BE2C (cell line): ENCODE measurements at places on chromosomes 5 and 9.

DNA sequence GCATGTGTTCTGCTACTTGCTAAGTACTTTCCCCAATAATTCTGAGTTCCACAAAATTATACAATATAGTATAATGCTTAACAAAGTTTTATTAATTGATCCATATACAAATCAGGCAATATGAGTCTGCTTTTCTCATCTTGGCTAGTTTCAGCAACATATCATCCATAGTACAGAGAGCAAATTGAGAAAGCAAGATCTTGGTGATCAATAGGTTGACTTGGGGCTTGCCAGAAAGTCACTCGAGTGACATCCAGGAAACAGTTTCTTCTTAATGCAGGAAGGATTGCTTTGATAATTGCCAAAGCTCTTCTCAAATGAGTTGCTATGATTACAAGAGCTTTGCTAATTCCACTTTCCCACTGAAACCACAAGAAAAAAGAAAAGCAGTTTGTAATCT is 533.6 kb upstream of the NMUR2 start:
- DNase-seq: no peak

- no peak for DNase-seq
Observed at GRCh38 chr5:151520294-151520693, 70.8 kb downstream of the FAT2 start.

DNA sequence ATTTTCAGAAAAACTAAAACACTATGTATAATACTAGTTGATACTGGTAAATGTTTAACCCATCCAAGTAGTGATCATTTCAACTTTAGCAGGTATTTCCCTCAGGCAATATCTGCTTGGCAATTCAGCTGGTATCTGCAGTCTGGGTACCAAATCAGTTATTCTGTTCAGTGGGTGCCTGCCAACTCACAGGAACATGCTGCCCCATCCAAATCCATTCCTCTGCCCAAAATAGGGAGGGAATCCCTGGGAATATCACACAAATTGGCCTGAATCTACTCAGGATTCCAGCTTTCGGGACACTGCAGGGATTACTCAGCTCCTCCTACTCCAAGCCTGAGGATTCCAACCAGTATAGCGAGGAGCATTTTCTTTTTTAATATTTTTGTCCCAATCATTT is 61.7 kb upstream of the PDE4D start:
- DNase-seq: no peak

DNA sequence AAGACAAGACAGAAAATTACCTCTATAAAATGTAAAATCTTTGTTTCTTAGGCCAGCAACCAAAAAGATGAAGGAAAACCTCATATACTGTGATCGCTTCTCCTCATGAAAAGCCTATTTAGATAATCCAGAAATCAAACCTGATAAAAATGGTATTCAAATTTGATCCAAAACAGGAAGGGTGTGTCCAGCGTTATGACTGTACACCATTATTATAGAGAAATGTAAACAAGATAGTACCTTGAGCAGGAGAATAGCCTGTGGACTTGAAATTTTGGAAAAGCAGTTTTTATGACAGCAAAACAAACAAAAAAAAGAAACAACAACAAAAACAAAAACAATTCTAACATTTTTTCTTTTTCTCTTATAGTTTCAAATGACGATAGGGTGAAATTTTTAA is 1382.8 kb upstream of the CDH9 start:
- no peak for DNase-seq

DNA sequence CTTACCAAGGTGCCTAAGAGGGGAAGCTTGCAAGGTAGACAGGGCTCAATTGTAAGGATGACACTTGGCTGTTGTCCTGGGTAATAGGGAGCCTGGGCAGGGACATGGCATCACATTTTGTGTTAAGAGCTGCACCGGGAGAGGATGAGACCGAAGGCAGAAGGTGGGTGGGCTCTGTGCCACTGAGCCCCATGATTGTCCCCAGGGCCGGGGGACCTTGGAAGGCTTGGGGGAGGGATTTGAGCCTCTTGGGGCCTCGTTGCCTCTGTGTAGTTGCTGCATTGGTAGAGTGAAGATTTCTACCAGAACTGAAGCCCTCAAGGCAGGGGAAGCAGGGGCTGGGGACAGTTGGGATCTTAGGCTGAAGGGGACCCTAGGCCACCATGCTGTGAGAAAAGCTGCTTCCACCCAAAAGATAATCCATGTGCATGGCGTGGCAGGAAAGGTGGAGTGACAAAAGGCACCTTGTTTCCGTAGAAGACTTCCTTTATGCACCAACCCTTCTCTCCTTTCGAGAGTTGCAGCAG is 11.9 kb downstream of the FGF18 start:
- DNase-seq: no peak

DNA sequence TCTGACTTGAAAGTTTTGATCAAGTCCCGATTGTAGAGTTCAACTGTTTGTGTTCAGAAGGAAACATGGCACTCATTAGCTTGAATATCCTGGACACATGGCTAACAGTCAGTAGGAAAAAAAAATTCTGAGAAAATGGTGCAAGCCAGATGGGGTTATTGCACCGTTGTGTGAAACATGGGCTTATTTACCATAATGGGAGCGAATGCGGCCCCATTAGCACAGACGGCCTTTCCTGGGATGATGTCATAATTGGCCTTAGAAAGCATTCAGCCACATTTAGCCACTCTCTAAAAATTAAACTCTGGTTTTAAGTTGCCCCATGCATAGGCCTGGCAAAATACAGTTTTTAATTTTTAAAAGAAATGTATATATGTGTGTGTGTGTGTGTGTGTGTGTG is 112.1 kb downstream of the IRX2 start:
- no peak for DNase-seq

GRCh38 chr9:78575081-78575480 is 278.2 kb downstream of the PSAT1 start:
- no peak for DNase-seq

- DNase-seq: no peak
Observed at GRCh38 chr9:38361473-38361850, 31.0 kb upstream of the ALDH1B1 start.

DNA sequence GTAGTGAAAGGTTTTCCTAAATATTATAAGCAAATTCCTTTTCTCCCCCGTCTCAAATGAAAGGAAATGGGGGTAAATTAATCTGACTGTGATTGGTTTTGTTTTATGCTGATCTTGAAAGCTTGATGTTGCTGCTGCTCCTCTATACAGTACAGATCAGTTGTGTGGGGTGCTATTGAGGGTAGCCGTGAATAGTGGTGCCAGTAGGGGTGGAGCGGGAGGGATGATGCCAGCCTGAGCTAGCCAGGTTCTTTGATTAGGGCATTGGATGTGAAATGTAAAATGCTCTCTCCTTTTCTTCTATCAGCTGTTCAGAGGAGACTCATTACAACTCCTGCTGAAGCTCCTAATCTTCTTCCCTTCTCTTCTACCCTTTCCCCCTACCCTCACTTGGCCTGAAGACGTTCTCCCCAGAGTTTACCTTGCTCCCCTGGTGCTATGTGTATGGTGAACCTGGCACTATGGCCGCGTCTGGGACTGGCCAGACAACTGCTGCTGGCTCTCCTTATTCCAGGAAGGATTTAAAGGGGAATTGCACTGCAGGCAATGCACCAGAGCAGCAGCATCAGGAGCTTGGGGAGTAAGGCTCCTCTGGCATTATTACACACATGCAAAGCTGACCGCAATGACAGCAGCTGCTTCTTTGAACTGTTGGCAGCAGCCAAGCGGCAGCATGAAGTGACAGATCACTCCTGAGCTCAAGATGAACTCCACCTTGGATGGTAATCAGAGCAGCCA is 566 bp downstream of the GPR21 start:
- no peak for DNase-seq

DNA sequence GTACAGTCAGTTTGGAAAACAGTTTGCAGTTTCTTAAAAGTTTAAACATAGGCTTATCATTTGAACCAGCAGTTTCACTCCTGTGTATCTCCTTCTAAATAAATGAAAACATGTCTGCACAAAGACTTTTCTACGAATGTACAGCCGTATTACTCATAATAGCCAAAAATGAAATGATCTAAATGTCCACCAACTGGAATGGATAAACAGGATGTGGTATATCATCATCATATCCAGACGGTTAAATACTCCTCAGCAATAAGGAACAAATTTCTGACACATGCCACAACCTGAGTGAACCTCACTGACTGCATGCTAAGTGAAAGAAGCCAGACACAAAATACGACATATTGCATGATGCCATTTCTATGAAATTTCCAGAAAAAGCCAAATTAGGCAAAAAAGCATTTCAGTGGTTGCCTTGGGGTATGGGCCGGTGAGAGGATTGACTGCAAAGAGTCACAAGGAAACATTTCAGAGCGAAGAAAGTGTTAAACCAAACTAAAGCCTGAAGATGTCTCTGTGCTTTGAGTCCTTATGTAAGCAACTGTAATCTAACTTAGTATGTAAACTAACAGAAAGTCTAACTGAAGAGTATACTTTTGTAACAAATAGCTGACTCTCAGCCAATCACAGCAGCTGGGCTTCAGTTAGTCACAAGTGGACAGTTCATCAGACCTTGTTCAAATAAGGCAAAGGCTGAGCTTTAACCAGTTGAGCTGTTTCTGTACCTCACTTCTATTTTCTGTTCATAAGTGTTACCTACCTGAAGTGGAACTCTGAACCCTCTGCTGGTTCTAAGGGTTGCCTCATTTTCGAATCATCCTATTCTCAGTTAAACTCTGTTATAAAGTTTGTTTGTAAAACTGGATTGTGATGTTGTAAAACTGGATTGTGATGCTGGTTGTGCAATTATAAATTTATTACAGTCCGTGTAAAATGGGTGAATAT is 65.2 kb downstream of the TRIO start:
- DNase-seq: no peak

DNA sequence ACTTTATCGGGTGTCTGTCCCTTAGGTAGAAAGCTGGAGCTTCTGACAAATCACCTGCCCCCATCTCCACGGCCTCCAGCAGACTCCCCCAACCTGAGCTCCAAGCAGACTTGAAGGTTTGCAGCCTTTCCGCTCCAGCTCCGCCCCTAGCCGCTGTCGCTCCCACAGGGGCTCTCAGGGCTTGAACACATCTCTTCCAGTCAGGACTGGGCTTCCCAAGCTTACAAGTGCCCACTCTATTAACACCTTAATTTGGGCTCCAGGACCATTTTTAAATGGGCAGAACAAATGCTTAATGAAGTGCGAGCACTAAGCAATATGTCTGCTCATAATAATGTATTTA is 17.2 kb upstream of the SLC25A51 start:
- DNase-seq: no peak

GRCh38 chr5:78288246-78288645 is 6.3 kb downstream of the AP3B1 start:
- no peak for DNase-seq

- DNase-seq: no peak
Observed at GRCh38 chr9:76465442-76466298, 6.7 kb downstream of the GCNT1 start.

DNA sequence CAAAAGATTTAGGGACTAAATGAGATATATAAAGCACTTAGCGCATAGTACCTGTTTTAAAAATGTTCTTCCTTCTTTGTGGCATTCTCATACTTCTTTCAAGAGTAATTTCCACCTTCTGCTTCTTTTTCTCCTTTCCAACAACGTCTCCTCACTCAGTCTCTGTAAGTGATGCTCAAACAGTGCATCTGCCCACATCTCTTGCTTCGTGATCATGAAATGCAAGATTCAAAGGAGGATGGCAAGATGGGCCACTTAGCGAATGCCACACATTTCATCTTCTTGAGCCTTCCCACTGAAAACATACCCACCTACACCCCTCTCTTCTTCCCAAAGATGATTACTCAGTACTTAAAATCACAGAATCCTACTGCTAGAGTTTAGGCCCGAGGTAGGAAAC is 36.9 kb downstream of the MACIR start:
- no peak for DNase-seq

- no peak for DNase-seq
Observed at GRCh38 chr9:87305151-87305550, 192.5 kb upstream of the DAPK1 start.

DNA sequence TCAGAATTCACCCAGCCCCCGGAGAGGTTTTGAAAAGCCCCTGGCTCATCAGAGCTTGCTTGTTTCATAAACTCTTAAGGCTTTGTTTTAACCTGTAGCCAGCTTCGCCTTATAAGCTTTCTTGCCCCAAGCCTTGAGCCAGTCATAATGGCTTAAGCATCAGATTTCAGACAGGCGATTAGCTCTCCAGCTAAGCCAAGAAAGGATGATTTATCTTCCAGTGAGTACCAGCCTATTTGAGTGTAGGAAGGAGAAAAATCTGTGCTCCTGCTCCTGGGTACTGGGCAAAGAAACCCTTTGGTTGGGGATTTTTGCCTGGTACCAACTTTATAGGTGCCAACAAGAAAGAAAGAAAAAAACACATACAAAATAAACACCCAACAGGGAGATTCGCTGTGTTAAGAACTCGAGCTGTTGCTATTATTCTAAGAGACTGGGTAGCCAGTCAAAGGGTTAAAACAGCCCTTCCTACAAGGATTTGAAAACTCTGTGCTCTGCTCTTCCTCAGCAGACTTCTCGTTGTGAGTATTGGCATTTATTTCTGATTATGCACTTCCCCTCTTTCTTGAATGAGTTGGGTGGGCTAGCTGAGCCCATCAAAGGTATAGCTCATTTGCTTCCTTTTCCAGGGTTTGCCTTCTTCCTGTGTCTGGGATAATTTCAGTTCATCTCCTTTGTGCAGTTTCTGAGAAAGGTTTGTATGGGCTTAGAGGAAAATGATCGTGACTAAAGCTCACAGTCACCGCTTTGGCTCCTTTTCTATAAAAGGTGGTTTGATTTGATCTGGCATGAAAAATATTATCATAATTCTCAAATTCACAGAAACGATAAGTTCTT is 157.2 kb upstream of the DMRT1 start:
- no peak for DNase-seq

GRCh38 chr9:34575862-34576596 is 13.5 kb downstream of the CNTFR start:
- no peak for DNase-seq

DNA sequence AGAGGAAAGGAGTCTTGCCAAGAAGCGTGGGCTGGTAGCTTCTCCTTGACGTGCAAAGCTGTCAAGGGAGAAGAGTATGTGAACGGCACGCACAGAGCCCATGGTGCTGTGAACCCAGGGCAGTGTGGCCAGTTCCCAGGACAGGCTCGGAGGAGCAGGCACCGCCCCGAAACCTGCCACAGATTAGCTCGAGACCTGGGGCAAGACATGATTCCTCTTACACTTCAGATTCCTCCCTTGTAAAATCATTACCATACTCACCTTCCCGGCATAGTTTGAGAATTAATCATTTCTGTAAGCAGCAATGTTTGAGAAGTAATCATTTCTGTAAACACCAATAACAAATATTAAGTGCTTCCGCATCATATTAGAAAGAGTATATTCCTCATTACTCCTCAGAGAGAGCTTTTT is 19.9 kb downstream of the GOLM1 start:
- DNase-seq: no peak

DNA sequence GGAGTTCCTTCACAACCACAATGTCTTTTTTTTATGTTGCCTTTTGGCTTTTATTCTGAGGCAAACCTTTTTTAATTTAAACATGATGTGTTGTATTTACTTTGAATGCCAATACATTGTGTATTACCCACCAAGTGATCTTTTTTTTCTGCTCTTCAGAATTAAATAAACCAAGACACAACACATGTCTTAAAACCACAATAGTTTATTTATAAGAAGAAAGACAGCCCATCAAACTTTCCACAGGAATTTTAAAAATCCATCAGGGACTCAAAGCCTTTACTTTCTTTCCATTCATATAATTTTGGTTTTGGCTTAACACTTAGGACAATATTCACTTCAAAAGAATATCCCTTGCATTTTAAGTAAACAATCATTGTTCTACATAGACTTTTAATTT is 321.8 kb upstream of the MEF2C start:
- DNase-seq: no peak

GRCh38 chr9:38352530-38353328 is 39.8 kb upstream of the ALDH1B1 start:
- no peak for DNase-seq

GRCh38 chr9:135584371-135584770 is 22.8 kb downstream of the PAEP start:
- no peak for DNase-seq
